ENCODE measurements at places on chromosomes 7 and 10. TPM values are rescaled to one million over a fixed set of nuclear protein-coding genes. Genes with fewer than 3 reads are reported as not detected.

The SMO gene
- 40.5 TPM for total RNA-seq

- no peak for DNase-seq
Measured at GRCh38 chr7:157903710-157904109, 566.9 kb downstream of the DNAJB6 start.

DNA sequence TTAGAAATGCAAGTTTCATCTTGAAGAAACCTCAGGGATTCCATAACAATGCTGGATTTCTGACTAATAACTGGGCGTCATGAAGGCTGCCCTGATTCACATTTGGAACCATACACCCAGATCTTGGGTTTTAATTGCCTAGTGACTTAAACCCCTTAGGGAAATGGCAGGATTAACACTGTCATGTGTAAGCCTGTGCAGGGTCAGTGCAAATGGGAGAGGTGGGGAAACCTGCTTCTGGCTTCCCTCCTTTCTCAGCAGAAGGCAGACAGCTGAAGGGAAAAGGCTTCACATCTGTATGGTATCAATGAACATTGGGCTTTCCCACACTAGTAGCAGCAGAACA lies 364.2 kb downstream of the ANKRD30A start:
- peak; percentile 65 for DNase-seq

GRCh38 chr10:14592566-14592965 lies 182.1 kb downstream of the FAM107B start:
- DNase-seq: no peak

DNA sequence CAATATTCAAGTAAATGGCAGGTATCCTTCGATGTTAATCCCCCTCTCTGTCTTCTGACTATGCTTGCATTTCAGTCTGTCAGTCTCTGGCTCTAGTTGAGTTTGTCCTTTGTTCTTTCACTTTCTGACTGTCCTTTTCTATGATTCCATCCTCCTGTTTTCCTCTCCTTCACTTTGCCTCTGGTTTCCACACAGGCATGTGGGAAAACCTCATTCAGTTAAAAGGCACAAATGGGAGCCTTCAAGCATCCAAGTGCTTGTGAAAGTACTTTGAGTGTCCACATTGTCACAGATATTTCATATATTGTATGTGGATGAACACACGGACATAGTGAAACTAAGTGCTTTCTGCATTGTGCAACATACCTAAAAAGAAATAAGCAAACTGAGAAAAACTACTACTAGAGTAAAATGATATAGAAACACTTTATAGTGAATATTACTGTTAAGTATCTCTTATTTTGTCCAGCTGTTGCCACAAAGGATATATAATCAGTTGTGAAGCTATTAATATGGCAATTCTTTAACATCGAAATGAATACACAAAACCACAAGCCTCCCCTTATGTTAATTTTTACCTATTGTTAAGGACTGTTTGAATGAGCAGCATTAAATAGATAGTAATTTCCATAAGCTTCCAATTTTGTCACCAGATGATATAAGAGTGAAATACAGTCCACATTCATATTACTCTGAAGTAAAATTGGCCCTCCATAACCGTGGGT lies 71.7 kb downstream of the NRBF2 start:
- no peak for DNase-seq

The KIFBP gene
- total RNA-seq: 18.0 TPM

- DNase-seq: no peak
Measured at GRCh38 chr10:121935702-121936101, 7.9 kb upstream of the ATE1 start.

DNA sequence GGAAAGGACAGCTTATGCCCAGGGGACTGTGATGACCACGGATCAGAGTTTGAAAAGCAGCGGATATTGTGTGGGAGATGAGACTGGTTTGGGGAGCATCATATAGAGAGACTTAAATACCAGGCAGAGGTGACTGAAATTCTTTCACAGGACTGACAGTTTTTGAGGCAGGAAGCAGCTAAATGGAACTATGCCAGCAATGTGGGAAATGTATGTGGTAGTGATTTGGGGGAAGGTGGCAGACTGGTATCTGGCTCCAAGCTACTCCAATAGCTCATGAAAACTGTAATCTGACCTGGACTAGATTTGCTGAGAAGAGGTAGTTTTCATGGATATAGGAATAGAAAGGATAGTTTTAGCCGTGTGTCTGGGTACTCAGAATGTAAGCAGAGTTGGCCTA lies 592.6 kb downstream of the REEP3 start:
- DNase-seq: no peak

DNA sequence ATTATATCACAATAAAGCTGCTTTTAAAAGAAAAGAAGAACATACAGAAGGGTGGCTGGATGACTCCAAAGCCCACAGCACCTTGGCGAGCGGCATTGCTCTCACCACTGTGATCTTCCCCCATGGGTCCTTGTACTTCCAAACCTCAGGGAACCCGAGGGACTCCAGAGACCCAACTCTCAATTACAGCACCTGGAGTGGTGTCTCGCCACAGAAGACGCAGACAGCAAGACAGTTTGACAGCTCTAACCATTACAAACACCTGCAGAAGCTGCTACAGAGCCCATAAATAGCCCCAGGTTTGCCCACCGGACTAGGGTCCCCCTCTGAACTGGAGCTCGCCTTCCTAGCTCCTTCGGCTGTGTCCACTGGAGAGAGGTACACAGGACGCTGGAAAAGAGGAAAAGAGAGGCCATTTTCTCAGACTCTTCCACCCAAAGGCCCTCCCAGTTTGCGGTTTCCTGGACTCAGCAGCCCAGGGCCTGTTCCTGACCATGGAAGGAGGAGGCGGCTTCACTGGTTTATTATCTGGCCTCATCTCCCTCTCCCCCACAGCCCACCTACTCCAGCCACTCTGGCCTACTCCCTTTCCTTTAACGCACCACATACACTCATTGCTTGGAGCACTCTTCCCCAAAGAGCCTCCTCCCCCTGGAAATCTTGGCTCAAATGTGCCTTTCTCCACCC lies 1.9 kb downstream of the PIK3AP1 start:
- no peak for DNase-seq

GRCh38 chr10:132708441-132708840 lies 77.5 kb downstream of the NKX6-2 start:
- DNase-seq: no peak

GRCh38 chr7:67022511-67022910 lies 25.9 kb downstream of the TYW1 start:
- DNase-seq: no peak

- no peak for DNase-seq
Measured at GRCh38 chr7:80637911-80638765, at the start of gene CD36. Gene CD36 (plus strand): TSS chr7:80638642. CDS start chr7:80646741, 8,099 bp downstream.

The TRUB1 gene
- total RNA-seq: 24.4 TPM

DNA sequence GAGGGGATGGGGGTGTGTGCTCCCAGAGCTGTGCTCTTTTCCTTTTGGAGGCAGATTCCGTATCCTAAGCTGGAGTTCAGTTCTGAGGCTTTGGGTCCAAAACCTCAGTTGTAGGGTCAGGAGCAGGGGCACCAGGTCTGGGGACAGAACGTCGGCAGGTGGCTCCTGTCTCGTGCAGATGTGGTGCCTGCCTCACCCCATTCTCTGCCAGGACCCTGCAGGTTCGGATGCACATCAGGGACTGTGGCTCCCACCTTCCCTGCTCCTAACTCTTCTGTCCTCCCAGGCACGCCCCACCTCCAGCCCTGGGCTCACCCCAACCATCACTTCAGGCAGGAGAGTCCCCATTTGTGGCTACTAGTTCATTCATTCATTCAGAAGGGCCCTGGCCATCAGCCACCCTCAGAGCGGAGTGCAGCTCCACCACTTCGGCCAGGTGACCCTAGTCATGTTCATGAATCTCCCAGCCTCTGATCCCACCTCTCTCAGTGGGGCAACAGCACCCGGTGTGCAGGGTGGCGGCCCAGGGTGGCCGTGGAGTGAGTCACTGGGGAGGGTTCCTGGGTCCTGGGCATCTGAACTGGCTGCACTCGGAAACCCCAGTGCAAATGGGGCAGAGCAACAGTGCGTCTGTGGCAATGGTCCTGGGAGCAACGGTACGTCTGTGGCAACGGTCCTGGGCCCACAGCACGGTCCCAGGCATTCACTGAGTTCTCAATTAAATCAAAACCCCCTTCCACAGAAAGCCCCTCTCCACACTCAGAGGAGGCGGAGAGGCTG lies 100.8 kb upstream of the FAM20C start:
- DNase-seq: no peak

The ATOH7 gene
- not detected for total RNA-seq

- no peak for DNase-seq
Measured at GRCh38 chr10:17092986-17093803, 36.4 kb downstream of the CUBN start.

DNA sequence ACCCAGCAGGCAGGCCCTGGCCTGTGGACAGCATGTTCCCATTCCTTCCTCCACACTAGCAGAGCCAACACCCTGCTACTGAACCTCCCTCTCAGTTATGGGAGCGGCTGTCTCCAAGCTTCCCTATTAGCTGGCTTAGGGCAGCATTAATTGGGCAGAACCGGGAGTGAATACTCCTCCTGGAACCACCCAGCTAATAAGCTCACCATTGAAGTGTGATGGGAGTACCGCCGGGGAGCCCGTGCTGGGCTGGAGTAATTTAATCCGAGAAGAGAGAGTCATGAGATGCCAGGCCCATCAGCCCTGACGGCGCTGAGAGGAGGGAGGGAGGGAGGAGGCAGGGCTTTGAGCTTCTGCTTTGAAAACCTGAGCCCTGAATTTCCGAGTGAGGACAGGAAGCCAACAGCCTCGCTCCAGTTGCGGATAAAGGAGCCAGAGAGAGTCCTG lies 31.8 kb upstream of the ELFN1 start:
- no peak for DNase-seq

GRCh38 chr10:79385804-79386531 lies 38.7 kb downstream of the PPIF start:
- peak; percentile 4 for DNase-seq

The SPDYE2 gene
- total RNA-seq: not detected

DNA sequence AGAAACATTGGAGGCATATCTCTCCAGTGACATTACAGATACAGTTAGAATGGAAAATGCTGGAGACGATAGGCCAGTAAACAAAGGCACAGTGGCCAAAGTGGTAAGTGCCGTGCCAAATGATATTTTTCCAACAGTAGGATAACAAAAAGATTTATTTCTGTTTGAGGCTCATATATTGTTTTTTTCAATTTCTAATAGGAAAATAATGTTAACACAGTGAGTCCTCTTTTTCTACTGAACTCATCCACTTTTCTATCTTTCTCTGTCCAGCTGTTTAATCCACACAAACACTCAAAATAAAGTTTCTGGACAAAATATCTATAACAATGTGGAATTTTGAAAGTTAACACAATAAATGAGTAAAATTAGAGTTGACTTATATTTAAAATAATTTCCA lies 201.3 kb downstream of the SEMA3E start:
- no peak for DNase-seq

- no peak for DNase-seq
Measured at GRCh38 chr7:2065528-2065927, 167.2 kb downstream of the MAD1L1 start.

DNA sequence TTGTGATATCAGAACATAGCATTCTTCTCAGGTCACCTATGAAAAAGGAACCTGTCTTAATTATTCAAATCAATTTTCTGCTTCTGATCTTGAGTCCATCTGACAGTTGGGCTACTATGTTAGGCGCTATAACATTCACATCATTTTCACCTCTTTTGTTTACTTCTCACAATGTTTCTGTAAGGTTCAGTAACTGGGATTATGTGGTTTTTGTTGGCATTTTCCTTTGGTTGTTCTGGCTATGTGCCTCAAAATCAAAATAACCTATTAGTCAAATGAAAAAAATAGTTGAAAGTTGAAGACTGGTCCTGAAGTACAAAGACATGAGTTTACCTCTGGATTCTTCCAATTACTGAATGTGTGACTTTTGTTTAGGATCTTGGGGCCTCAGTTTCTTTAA lies 221.3 kb upstream of the SMIM30 start:
- DNase-seq: no peak

- no peak for DNase-seq
Measured at GRCh38 chr7:138878856-138879255, 80.9 kb upstream of the ATP6V0A4 start.

DNA sequence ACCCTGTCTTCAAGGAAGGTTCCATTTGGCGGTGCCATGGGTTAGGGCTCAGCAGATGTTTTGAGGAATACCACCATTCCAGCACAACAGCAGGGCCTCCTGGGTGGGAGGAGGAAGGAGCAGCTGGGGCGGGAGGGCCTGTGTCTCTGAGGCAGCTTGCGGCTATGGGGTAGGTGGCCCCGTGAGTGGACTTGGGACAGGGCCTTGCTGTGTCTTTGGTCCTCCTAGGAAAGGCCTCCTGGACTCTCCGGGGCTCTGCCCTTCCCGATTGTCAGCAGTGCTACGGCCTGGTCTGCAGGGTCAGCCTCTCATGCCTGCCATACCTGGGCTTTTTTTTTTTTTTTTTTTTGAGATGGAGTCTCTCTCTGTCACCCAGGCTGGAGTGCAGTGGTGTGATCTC lies 96.7 kb downstream of the PAXIP1 start:
- DNase-seq: no peak

The ERVW-1 gene
- 66.6 TPM for total RNA-seq

Data from SJCRH30 (cell line).